ENCODE measurements at places on chromosomes 2 and 18.

DNA sequence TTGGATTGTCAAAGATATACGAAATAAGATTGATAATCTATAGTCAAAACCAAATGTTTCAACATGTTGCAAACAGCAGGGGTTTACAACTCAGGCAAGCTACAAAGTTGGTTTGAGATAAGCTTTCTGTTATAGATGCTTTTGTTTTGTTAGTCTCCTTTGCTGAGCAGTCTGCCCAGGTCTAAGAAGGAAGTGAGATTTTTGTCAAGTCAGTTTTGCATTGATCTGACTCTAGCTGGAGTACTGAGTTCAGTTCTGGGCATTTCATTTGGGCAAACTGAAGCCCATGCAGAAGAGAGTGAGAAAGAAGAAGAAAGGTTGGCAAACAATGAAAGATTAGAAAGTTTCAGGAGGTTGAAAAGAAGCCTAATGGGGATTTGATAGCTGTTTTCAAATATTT is 983.0 kb upstream of the SLC39A10 start:
- no peak for DNase-seq

- no peak for DNase-seq
Observed at GRCh38 chr2:28995765-28996750, 15.0 kb downstream of the TOGARAM2 start.

DNA sequence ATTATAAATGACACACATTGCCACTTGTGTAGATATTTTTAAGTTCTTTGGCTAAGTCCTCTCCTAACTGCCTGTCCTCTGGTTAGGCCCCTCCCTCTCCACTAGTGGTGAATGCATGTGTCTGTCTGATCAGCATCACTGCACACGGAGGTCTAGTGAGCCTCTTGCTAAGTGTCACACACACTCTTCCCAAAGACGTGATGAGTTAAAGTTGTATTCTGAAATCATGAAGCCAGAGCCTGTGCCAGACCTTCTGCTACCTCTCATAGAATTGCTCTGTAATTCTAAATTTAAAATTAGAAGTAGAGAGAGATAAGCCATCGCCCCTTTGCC is 41.3 kb downstream of the RALB start:
- peak; percentile 62 for DNase-seq

DNA sequence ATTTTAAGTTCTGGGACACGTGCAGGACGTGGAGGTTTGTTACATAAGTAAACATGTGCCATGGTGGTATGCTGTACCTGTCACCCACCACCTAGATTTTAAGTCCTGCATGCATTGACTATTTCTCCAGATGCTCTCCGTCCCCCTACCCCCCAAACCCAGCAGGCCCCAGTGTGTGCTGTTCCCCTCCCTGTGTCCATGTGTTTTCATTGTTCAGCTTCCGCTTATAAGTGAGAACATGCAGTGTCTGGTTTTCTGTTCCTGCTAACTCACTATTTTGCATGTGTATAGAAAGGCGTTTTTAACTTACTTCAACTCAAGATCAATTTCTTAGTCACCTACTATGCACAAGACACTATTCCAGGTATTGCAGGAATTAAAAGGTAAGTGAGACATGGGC is 128.0 kb downstream of the PLCL1 start:
- no peak for DNase-seq

DNA sequence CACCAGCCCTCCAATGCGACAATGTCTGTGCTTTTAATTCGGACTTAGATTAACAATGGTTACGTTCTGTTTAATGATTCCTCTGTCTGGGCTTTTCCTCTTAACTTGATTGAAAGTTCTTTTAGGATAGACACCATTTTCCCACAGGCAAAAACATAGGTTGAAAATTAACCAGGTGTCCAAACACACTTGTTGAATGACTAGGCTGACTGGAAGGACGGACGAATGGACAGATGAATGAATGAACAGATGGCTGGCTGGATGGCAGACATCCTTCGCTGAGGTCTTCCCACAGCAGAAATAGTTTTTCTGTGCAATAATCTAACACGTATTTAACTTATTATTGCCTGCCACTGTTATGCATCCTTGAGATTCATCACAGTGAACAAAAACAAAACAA is 298.8 kb downstream of the SRBD1 start:
- DNase-seq = no peak

DNA sequence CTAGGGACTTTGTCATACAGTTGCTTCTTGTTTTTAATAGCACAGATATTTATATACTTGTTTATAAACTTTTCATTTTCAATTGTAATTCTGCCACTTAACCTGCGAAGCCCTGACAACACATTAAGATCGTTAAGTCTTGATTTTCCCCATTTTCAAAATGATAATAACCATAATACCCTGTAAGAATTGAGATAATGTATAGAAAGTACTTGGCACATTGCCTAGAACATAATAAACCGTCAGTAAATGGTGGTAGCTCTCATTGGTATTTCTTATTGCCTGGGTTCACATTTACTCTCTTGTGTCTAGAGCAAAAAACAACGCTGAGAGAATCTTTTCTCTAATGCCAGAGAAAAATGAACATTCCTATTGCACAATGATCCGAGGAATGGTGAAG is 18.6 kb downstream of the PTCD3 start:
- DNase-seq = no peak

DNA sequence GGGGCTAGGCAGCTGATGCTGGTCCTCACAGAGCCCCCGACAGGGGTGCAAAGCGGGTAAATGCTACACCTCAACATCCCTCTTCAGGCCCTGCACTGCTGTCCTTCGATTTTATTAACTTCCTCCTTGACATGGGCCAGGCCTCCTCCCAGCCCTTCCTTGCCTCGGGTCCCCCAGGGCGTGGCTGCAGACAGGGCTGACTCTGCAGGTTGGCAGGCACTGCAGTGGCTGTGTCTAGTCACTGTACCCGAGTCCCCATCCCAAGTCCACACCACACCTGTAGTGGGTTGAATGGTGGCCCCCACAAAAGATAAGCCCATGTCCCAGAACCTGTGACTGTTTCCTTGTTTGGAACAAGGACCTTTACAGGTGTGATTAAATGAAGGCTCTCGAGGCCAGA is 140.2 kb downstream of the TWIST2 start:
- no peak for DNase-seq

- DNase-seq = no peak
Observed at GRCh38 chr18:30886998-30887397, 155.5 kb downstream of the DSC3 start.

DNA sequence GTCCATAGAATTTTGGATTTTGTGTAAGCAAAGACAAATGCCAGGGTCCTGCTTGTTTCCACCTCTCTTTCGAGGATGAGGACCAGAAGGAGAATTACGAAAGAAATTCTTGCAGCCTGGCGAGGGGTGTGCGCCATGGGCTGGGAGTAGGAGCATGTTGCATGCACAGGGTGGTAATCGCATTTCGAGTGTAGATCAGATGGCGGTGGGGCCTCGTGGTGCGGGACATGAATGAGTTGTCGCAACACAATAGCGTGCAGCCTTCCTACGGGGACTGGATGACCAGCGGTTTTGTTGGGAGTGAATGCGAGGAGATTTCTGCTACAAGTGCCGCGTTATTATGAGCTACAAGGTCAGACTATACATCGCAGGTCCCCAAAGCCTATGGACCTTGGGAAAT is 4.2 kb upstream of the EN1 start:
- no peak for DNase-seq

- no peak for DNase-seq
Observed at GRCh38 chr2:207157731-207158130, 8.0 kb downstream of the KLF7 start.

GRCh38 chr2:108377401-108377800 is 353 bp upstream of the SULT1C4 start:
- no peak for DNase-seq

DNA sequence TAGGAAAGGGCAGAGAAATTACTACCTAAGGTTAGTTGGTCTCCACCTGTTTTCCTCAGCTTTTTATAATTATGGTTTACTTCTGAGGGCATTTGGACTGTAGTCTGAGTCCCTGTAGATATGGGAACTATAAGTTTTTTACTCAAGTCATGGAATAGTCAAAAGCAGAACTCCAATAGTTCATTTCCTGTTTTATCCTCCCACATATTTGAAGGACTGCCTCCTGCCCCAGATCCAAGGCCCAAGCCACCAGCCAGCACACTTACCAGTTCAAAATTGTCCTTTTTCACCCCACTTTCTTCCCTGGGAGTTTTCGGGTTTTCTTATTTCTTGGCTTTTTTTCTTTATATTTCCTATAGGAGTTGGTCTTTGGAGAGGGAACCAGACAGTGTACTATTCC is 164.1 kb downstream of the MBD5 start:
- no peak for DNase-seq

DNA sequence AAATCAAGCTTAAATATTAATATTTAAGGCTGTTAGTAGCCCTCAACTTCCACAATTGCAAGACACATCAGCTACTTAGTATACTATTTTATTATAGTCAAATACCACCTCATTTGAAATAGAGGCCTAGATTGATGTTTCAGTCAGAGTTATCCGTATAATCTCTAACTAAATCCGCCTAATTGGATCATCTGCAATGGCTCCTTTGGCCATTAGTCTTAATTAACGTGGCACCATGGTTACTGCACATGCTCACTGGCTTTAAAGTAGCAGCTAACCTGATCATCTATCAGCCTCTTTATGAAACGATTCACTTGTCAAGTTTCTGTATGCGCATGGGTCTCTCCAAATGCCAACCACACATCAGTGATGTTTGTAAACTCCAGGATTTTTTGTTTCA is 112.3 kb downstream of the COLEC12 start:
- DNase-seq = no peak

GRCh38 chr2:27191070-27191829 is 20.6 kb upstream of the ATRAID start:
- DNase-seq = peak; percentile 69

DNA sequence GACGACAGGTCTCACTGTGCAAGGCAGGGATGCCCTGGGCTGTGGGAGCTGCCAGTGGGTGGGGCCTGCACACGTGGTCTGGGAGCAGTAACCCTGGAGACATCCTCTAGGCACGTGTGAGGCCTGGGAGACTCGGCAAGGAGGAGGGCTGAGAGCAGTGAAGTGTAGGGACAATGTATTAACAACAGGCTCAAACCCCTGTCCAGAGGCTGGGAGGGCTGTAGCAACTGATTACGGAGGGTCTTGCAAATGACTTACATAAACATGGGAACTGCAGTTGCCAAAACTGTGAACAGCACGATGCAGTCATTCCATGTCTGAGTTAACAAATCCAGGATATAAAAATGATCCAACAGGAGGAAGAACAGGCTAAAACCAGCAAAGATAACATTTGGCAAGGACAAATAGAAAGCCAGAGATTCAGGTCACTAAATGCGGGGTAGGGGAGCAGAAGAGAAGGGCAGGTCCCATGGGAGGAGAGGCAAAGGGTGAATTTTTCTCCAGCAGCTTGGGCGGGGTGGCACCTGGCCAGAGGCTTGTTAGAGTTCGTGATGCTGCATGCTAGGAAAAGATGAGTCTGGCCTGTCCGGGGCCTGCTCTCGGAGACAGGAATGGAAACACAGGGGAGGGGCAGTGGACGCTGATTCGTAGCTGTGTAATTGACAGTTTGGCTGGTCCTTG is 44.9 kb downstream of the CYP27C1 start:
- DNase-seq = no peak

GRCh38 chr2:234331566-234331965 is 165.3 kb downstream of the ARL4C start:
- no peak for DNase-seq

GRCh38 chr18:56795381-56795780 is 144.2 kb downstream of the WDR7 start:
- DNase-seq = no peak

DNA sequence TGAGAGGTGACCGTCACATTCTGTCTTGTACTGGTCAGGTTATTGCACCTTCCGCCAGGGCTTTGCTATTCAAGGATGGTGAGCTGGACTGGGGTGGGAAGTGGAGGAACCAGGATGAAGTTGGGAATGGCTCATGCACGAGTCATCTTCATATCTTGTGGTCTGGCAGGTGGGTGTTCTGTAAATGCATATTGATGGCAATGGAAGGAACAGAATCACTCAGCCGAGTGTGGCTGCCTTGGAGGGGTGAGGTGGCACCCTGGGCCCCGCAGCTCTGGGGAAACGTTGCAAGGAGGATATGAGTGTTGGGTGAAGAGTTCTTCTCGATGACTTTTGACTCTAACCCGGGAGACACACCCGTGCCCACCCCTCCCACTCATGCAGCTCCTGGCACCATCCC is 1.2 kb downstream of the NEU2 start:
- DNase-seq = no peak

DNA sequence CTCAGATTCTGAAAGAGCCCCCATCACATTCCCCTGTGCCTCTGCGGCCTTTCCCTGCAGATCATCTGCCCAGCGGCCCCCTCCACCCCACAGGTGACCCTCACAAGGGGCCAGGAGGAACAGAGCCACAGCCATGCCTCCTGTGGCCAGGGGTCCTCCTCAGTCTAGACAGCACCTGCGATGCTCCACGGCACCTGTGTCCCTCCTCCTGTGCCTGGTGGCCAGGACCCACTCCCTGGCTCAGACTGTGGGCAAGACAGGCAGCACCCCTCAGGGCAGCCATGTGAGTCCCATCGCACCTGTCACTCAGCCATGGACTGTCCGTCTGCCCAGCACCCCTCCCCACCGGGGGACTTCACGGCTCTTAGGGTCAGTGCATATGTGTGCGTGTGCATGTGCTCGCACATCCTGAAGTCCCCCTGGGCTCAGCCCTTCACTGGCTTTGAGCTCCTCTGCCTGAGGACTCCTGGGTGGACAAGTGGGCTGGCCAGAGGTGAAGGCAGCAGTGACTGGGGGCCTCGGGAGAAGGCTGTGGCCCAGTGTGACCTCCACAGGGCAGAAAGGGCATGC is 237.7 kb downstream of the ATAD2B start:
- no peak for DNase-seq

DNA sequence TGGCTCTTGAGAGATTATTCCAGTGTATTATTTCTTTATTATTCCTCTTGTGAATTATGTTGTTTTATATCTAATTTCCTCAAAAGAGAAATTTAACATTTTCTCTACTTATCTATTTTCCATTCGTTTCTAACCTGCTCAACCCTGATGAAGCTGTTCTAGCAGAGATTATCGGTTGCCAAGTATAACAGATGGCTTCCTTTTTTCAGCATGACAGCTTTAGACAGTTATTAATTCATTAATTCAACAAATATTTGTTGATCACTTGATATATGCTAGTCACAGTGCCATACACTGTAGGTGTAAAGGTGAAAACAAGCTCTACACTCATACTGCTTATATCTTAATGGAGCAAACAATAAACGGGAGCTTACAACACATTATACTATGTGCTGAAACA is 137.9 kb upstream of the UBE2E3 start:
- DNase-seq = no peak

GRCh38 chr2:155690785-155691184 is 641.7 kb downstream of the NR4A2 start:
- no peak for DNase-seq

DNA sequence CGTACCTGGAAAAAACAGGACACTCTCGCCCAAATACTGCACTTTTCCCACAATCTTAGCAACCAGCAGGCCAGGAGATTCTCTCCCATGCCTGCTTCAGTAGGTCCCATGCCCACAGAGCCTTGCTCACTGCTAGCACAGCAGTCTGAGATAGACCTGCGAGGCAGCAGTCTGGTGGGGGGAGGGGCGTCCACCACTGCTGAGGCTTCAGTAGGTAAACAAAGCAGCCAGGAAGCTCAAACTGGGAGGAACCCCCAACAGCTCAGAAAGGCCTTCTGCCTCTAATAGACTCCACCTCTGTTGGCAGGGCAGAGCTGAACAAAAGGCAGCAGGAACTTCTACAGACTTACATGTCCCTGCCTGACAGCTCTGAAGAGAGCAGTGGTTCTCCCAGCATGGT is 1202.8 kb upstream of the ACVR2A start:
- no peak for DNase-seq

GRCh38 chr18:49174478-49174877 is 223.7 kb upstream of the SMAD7 start:
- DNase-seq = no peak
